ENCODE measurements at places on chromosomes 11 and 22.
A peak's percentile ranks its signal among the peaks of the same experiment; 100 is the strongest.

GRCh38 chr11:91998481-91998880 lies 226.1 kb upstream of the FAT3 start:
- H3K4me1 ChIP-seq = no peaks in the 10 kb centered on the region
- ATAC-seq = no peak
- H3K27ac ChIP-seq = no peak overlapping the region

DNA sequence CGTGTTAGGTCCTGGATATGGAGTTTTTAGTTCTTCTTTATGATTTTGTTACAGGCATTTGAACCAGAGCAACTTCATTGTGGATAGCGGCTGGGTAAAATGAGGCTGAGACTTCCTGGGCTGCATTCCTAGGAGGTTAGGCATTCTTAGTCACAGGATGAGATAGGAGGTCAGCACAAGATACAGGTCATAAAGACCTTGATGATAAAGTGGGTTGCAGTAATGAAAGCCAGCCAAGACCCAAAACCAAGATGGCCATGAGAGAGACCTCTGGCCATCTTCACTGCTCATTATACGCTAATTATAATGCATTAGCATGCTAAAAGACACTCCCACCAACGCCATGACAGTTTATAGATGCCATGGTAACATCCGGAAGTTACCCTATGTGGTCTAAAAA lies 23.4 kb upstream of the CLMP start:
- no peaks in the 10 kb centered on the region for H3K4me1 ChIP-seq
- peaks cover 5% of the 10 kb centered on the region for H3K36me3 ChIP-seq
- no peak overlapping the region for H3K4me3 ChIP-seq
- peaks cover 50% of the 10 kb centered on the region for H3K27me3 ChIP-seq
- H3K27ac ChIP-seq = no peak overlapping the region
- ATAC-seq = no peak

GRCh38 chr11:3840870-3841425 lies at the start of gene RHOG:
TSS of gene RHOG (minus strand) at chr11:3840959. CDS start at chr11:3828138, 12,821 bp downstream.
- peaks cover 34% of the 10 kb centered on the region for H3K4me1 ChIP-seq
- peaks cover 21% of the 10 kb centered on the region for H3K36me3 ChIP-seq
- H3K27ac ChIP-seq = peak within 1 kb of the TSS; percentile 87
- H3K27me3 ChIP-seq = no peaks in the 10 kb centered on the region
- ATAC-seq = peak; percentile 93
- H3K4me3 ChIP-seq = peak within 1 kb of the TSS; percentile 84

DNA sequence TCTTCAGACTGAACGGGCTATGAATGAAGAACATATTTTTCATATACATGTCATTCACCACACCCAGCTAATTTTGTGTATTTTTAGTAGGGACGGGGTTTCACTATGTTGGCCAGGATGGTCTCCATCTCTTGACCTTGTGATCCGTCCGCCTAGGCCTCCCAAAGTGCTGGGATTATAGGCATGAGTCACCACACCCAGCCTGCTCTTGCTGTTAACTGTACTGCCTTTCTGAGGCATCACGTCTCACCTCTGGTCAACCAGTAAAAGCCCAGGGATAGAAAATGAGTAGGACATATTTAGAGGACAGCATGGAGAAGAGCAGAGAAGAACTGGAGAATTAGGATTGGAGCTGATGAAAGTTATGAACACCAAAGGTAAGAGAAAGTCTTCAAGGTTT lies 55.6 kb downstream of the APOL3 start:
- H3K4me1 ChIP-seq = peaks cover 19% of the 10 kb centered on the region
- no peak overlapping the region for H3K4me3 ChIP-seq
- no peaks in the 10 kb centered on the region for H3K36me3 ChIP-seq
- no peak overlapping the region for H3K27ac ChIP-seq
- no peak for ATAC-seq
- H3K27me3 ChIP-seq = peaks cover 25% of the 10 kb centered on the region

GRCh38 chr22:43975041-43975440 lies 19.8 kb downstream of the SAMM50 start:
- no peak for ATAC-seq
- no peaks in the 10 kb centered on the region for H3K4me1 ChIP-seq
- H3K27ac ChIP-seq = no peak overlapping the region
- no peaks in the 10 kb centered on the region for H3K27me3 ChIP-seq

GRCh38 chr22:31504282-31504681 lies 7.9 kb downstream of the SFI1 start:
- H3K4me1 ChIP-seq = peaks cover 9% of the 10 kb centered on the region
- no peaks in the 10 kb centered on the region for H3K27me3 ChIP-seq
- H3K4me3 ChIP-seq = no peak overlapping the region
- ATAC-seq = no peak
- H3K36me3 ChIP-seq = peaks cover 43% of the 10 kb centered on the region
- H3K27ac ChIP-seq = no peak overlapping the region

DNA sequence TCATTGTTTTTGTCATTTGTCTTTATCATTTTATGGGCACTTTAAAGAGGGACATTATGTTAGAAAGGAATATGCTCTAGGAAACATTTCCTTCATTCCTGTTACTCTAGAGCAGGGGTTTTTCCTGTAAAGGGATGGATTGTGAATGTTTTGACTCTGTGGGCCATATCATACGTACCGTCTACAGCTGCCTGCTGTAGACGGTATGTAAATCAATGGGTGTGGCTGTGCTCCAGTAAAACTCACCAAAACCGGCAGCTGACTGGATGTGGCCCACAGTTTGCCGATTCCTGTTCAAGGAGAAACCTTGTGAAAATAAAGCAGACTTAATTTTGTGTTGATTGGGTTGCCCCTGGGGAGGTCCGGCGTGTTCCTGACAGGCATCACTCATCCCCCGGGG lies 7.3 kb downstream of the IGHMBP2 start:
- ATAC-seq = no peak
- no peak overlapping the region for H3K4me3 ChIP-seq
- H3K27me3 ChIP-seq = no peaks in the 10 kb centered on the region
- no peak overlapping the region for H3K27ac ChIP-seq
- H3K36me3 ChIP-seq = peaks cover 51% of the 10 kb centered on the region
- peaks cover 2% of the 10 kb centered on the region for H3K4me1 ChIP-seq

DNA sequence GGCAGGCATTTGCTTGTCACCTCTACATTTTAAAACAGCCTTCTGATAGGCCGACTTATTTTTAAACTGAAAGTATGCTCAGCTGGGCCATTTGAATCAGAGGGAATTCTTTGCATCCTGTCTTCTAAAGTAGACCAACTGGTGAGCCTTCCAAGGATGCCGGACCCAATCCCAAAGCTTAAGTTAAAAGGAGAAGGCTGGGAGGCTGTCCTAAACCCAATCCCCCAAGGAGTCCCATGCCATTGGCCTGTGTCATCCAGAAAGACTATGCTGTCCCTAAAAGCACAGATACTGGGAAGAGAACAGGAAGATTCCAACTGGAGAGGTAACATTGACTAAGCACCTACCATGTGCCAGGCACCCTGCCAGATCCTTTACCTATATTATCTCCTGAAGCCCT lies 18.0 kb downstream of the TENM4 start:
- ATAC-seq = no peak
- no peak overlapping the region for H3K27ac ChIP-seq
- H3K4me1 ChIP-seq = peaks cover 6% of the 10 kb centered on the region
- H3K27me3 ChIP-seq = peaks cover 11% of the 10 kb centered on the region

- H3K36me3 ChIP-seq = no peaks in the 10 kb centered on the region
- H3K4me1 ChIP-seq = peaks cover 16% of the 10 kb centered on the region
- H3K27ac ChIP-seq = no peak overlapping the region
- H3K27me3 ChIP-seq = peaks cover 45% of the 10 kb centered on the region
- no peak overlapping the region for H3K4me3 ChIP-seq
- ATAC-seq = no peak
These were observed 7.3 kb upstream of the ADAMTS8 start for GRCh38 chr11:130435671-130436070.

DNA sequence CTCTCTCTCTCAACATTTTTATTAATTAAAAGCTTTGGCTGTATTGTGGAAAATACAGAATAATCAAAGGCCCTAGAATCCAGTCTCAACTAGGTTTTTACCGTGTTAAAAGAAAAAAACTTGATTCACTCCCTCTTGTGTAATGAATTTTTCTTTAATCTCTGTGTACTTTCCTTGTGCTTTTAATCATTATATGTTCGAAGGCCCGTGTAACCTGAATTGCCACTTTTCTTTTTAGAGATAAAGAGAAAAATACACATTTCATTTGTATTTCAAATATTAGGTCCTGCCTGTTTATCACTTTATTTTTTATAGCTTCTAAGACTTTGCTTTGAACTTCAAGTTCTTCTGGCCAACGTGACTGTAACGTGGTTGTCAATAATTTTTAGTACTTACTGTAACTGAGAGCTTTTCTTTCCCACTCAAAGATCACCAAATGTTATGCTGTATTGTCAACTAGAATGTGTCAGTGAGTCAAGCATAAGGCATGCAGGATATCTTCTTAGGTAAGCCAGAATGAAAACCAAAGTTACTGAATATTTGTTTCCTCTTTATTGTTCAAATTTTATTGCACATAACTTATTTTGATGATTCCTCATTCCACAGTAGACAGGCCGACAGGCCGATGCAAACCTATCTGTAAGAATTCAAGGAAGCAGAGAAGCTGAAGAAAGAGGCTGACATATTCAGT lies 23.3 kb upstream of the FAR1 start:
- H3K36me3 ChIP-seq = no peaks in the 10 kb centered on the region
- no peak overlapping the region for H3K27ac ChIP-seq
- peaks cover 47% of the 10 kb centered on the region for H3K27me3 ChIP-seq

Data from stimulated activated memory B cell treated with anti-CD40 and anti-IgM and Interleukin-4, amounts not matched to agents 10 μg/mL and 1 μg/mL and 100 μg/mL, for 72 hours (primary cell).